ENCODE measurements at places on chromosomes 11 and 22.

DNA sequence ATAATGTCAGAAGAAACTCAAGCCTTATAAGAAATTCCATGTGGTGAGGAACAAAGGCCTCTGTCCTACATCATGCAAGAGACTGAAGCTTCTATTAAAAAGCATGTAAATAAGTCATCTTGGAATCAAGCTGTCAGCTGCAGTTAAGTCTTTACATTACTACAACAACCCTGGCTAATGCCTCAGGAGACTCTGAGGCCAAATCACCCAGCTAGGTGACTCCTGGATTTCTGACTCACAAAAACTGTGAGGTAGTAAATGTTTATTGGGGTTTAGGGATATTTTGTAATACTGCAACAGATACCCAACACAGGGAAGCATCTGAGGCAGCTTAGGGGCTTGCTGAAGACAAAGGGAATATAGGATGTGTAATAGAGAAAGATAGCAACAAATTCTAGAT, 89.6 kb downstream of the C11orf87 start:
- no peak for DNase-seq

DNA sequence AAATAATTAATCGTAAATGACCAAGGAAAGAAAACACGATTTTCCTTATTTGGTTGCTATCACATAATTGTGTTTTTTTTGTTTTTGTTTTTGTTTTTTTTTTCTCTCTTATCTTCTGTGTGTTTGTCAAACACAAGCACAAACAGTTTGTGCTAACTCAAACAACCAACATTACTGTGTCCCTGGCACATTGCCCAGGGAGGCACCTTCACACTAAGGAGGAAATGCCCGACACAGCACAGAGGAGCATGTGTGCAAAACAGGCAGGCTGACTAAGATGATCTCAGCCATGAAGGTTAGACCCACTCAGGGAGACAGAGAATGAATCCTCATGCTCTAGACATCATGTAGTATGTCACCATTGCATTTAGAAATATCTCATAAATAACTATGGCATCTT, 130.1 kb downstream of the SOX6 start:
- DNase-seq: no peak

DNA sequence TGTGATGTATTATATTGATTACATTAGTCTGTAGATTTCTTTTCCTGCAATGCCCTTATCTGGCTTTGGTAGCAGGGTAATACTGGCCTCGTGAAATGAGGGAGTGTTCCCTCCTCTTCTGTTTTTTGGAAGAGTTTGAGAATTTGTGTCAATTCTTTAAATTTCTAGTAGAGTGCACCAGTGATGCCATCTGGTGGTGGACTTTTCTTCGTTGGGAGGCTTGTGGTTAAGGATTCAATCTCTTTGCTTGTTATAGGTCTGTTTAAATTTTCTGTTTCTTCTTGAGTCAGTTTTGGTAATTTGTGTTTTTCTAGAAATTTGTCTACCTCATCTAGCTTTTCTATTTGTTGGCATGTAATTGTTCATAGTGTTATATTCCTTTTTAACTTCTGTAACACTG, 18.9 kb downstream of the SHANK3 start:
- DNase-seq: no peak

- DNase-seq: no peak
Observed at GRCh38 chr22:20517841-20518592, 10.6 kb downstream of the MED15 start.

GRCh38 chr11:134441281-134441680, 29.2 kb upstream of the B3GAT1 start:
- no peak for DNase-seq

DNA sequence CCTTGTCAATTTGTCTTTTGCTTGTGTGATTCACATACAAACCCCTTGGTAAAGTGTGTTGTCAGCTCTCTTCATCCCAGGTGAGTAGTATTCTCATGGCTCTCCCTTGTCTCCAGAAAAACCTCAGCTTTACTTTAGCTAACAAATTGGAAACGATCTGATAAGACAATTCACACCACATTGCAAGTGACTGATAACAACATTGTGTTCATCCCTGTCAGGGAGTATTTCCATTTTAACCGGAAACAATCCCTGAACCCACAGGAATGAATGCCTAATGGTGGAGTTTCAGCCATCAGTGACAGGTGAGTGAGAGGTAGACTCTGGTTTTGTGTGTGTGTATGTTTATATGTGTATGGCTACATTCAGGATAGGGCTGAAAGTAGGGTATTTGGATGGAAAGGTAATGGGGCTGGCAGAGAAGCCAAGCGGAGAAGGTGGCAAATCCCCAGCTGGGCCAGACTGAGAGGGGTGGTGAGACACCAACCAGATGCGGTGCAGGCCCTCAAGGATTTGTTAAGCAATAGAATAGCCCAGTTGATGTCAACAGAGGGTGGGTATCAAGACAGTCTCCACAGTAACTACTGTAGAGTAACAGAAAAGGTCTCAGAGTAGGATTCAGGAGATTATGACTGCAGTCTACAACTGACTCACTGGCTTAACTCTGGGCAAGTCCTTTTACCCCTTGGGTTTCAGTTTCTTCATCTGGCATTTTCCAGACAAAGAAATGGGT, 7.6 kb downstream of the LRRC51 start:
- DNase-seq: no peak

- no peak for DNase-seq
Observed at GRCh38 chr11:95985174-95985808, 61.4 kb upstream of the MTMR2 start.

- DNase-seq: no peak
Observed at GRCh38 chr22:35202376-35202775, 54.9 kb upstream of the HMGXB4 start.
